ENCODE measurements at places on chromosomes 1 and 21.

GRCh38 chr1:76690766-76691165 is 176.5 kb upstream of the ST6GALNAC5 start:
- no peak for DNase-seq

- DNase-seq, result peak; percentile 98
Measured at GRCh38 chr1:192559115-192560006, 16.2 kb upstream of the RGS1 start.

GRCh38 chr21:46634966-46635323 is 529 bp upstream of the PRMT2 start:
- DNase-seq, result peak; percentile 83

- DNase-seq, result no peak
Measured at GRCh38 chr1:84541679-84542078, 32.6 kb downstream of the CTBS start.

GRCh38 chr1:60149251-60149650 is 75.7 kb upstream of the C1orf87 start:
- no peak for DNase-seq

- DNase-seq, result peak; percentile 58
Measured at GRCh38 chr1:240705579-240705978, 93.6 kb upstream of the GREM2 start.

- no peak for DNase-seq
Measured at GRCh38 chr1:212475151-212475550, 42.4 kb downstream of the NENF start.

- peak; percentile 37 for DNase-seq
Measured at GRCh38 chr1:164728719-164729118, 169.7 kb downstream of the PBX1 start.
